NCI-H524 (cell line): ENCODE measurements at places on chromosomes 1 and 21.

- DNase-seq, result no peak
Observed at GRCh38 chr1:234735476-234735875, 125.5 kb upstream of the IRF2BP2 start.

- DNase-seq, result peak; percentile 19
Observed at GRCh38 chr21:24045775-24046215, 1561.5 kb downstream of the MRPL39 start.

DNA sequence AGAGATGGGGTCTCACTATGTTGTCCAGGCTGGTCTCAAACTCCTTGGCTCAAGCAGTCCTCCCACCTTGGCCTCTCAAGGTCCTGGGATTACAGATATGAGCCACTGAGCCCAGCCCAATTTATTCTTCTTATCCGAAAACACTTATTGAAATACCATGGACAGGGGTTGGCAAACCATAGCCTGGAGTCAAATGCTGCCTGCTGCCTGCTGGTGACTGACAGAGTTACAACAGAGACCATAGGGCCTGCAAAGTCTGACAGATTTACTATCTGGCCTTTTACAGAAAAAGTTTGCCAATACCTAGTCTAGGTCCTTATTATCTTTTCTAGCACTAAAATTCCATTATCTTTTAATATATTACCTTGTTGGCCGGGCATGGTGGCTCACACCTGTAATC, 87.1 kb upstream of the ZNF281 start:
- DNase-seq, result no peak

DNA sequence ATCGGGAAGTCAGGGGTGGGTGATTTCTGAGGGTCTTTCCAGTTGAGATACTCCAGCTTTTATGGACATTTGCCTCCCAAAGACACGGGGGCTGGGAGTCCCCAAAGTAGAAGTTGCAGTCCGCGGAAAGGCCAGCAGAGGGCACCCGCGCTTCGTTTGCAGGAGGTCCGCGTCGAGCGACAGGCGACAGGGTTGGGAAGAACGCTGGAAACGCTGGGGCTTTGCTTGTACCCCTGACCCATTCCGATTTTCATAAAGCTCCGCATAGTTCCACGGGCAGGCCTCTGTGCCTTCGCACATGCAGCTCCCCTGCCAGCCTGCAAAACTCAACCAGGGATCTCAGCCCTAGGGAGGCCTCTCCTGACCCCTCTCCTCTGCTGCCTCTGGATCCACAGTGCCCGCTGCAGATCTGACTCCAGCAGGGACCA, 44.2 kb upstream of the LAPTM5 start:
- peak; percentile 64 for DNase-seq

- DNase-seq, result no peak
Observed at GRCh38 chr1:8746554-8746953, 70.9 kb downstream of the RERE start.

GRCh38 chr1:200228486-200228885, 181.3 kb downstream of the ZNF281 start:
- DNase-seq, result no peak

- DNase-seq, result no peak
Observed at GRCh38 chr1:91622616-91623015, 122.0 kb downstream of the CDC7 start.

DNA sequence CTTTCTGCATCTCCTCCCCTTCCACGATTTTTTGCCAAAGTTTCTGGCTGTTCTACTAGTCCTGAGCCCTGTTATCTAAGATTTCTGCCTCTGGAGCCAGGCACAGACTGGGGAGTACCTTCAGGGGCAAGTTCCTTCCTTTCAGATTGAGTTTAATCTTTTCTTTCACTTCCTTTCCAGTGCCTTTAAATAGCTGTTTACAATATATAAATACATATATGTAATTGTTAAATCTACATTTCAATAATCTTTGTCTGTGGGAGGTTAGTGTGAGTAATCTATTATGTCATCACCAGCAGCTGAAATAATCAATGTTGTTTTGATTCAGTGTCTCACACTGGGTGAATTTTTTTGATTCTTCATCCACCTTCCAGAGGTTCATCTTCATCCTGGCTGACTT, 31.8 kb downstream of the DIPK1A start:
- DNase-seq, result no peak

DNA sequence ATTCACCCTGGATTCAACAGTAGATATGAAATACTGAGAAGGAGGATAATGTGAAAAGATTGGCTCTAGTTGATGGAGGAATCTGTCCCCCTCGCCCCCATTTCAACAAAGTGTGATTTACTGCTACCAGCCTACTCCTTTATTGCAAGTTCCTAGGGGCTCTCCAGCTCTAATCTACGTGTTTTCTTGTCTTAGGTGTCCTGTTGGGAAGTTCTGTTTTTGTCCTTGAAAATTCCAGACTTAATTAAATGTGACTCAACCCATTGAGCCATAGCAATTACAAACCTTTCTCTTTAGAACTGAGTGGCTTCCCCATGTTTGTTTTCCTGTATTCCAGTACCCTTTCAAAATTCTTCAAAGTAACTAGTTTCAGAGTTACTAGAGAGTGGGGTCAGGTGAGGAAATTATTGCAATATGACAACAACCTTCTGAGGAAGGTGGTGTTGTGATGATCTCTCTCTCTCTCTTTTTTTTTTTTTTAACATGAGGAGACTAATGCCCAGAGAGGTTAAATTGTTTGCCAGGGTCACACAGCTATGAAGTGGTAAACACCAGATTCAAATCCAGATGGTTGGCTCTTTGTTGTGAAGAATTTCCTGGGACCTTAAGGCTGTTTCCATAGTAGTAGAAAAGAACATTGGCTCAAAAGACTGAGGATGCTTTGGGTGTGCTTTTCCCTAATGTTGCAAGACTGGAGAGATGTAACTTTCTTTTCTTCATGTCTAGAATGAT, 3.5 kb downstream of the RGL1 start:
- no peak for DNase-seq

- DNase-seq, result no peak
Observed at GRCh38 chr21:38794978-38795377, 10.8 kb upstream of the ETS2 start.

- no peak for DNase-seq
Observed at GRCh38 chr1:46699666-46700065, 19.2 kb downstream of the EFCAB14 start.

DNA sequence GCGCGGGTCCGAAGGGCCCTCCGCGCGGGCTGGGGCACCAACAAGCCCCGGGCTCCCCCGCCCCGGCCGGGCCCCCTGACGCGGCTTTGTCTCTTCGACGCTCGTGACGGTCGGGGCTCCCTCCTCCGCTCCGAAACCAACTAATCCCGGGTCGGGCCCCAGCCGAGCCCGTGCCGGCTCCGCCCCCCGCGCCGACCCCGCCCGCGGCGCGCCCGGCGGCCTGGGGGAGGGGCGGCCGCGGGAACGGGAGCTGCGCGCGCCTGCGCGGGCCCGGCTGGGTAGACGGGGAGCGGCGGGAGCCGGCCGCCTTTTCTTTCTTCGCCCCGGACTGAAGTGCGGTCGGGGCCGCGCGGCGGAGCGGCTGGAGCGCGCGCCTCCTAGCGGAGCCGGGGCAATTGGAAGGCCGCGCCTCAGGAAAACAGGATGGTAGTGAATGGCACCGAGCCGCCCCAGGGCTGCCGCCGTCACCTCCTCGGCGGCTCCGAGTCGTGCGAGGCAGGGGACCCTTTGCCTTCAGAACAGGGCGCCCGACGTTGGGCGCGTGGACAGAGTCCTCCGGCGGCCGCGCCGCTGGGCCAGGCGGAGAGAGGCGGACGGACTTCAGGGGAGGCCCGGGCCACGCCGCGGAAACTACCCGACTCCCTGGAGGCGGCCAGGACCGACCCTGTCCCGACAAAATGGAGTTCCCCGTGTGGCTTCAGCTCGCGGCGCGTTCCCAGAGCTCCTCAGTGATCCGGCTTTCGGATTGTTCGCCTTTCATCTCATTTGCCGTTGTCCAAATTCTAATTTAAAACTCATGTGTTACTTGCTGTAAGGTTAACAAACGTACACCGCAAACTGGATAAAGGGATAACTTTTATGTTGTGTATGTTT, at the start of gene TP53BP2:
Gene TP53BP2 (minus strand): TSS at position 138 of the 873 bp plus-strand sequence. CDS start 267 bp downstream, outside the sequence.
- DNase-seq, result peak; percentile 83

GRCh38 chr1:100834777-100835660, 59.6 kb downstream of the EXTL2 start:
- peak; percentile 26 for DNase-seq

- no peak for DNase-seq
Observed at GRCh38 chr1:234975122-234975940, 153.3 kb downstream of the TOMM20 start.

- DNase-seq, result no peak
Observed at GRCh38 chr1:202160377-202160940, at the start of gene PTPN7. Gene PTPN7 (minus strand): TSS chr1:202160602. CDS start chr1:202159402, 1,200 bp downstream.
